ENCODE measurements at places on chromosomes 7 and 10.

- DNase-seq: no peak
These were observed 8.6 kb upstream of the CCDC7 start for GRCh38 chr10:32437334-32437733.

DNA sequence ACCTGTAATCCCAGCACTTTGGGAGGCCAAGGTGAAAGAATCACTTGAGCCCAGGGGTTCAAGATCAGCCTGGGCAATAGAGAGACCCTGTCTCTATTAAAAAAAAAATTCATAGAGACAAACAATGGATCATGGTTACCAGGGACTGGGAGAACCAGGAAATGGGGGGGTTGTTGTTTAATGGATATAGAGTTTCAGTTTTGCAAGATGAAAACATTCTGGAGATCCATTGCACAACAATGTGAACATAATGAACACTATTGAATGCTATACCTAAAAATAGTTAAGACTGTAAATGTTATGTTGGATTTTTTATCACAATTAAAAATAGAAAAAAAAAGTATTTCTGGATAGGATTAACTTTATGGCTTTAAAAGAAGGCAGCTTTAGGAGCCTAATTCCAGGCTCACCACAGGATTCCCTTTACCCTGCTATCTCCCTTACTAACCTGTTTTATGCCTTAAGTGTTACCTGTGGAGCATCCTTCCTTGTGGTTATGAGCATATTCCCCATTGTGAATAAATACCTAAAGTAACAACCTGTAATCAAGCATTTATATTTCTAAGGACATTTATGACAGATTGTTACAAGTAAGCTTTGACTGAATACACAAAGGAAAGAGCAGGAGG is 45.1 kb upstream of the SGCE start:
- DNase-seq: no peak

DNA sequence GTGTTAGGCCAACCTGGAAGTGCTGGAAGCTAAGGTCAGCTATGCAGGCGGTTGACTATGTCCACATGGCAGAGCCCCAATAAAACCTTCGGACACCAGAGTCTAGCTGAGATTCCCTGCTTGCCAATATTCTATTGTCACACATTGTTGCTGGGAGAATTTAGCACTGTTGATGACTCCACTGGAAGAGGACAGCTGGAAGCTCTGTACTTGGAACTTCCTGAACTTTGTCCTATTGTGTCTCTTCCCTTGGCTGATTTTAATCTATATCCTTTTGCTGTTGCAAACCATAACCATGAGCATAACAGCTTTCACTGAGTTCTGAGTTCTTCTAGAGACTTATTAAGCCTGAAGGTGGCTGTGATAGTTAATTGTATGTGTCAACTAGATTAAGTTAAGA is 12.0 kb downstream of the XRCC2 start:
- DNase-seq: no peak

GRCh38 chr10:19932806-19933371 is 116.7 kb downstream of the PLXDC2 start:
- DNase-seq: no peak

- DNase-seq: no peak
These were observed 1254.6 kb upstream of the CELF2 start for GRCh38 chr10:9762966-9763656.

DNA sequence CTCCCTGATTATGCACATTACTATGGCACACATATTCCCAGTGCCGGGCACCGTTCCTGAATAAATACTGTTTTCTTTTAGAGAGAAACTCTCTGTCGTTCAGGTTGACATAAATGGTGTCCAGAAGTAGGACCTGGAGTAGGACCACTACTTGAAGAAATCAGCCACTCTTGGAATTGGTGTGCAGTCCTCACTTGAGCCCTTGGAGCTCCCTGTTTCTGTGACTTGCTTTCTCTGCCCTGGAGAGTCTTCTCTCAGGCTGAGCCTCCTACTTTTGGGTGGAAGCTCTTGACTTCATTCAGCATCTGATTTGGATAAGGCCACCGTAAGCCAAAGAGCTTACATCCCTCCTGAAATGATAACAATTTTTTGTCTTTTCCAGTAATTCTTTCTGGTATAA is 29.7 kb upstream of the ANTXRL start:
- DNase-seq: no peak

GRCh38 chr10:123083811-123084210 is 52.0 kb upstream of the HMX3 start:
- DNase-seq: no peak

DNA sequence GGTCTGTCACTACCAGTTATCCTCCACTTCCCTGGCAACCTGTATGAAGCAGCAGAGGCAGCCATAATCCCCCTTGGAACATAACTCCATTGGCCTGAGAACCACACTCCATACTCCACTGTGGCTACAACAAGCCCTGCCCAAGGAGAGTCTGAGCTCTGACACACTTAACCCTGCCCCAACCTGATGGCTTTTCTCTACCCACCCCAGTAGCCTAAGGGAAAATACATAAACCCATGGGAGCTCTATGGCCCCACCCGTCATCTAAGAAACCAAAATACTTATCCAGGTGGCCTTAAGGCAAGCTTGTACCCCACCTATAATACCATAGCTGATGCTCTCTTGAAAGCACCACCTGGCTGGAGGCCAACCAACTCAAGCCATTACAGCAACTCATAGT is 324.8 kb upstream of the GLI3 start:
- no peak for DNase-seq

DNA sequence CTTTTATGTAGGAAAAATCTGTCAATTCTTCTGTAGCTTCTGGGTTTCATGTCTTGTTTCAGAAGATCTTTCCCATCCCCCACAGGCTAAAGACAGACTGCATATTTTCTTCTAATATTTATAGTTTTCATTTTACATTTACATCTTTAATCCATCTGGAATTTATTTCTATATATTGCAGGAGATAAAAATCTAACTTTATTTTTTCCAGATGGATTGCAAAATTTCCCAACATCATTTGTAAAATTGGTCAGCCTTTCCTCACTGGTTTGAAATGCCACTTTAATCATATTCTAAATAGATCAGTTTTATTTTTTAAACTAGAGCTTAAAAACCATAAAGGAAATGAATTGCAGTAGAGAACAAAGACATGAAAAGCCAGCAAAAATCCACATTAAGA is 46.9 kb downstream of the TMEM26 start:
- DNase-seq: no peak

DNA sequence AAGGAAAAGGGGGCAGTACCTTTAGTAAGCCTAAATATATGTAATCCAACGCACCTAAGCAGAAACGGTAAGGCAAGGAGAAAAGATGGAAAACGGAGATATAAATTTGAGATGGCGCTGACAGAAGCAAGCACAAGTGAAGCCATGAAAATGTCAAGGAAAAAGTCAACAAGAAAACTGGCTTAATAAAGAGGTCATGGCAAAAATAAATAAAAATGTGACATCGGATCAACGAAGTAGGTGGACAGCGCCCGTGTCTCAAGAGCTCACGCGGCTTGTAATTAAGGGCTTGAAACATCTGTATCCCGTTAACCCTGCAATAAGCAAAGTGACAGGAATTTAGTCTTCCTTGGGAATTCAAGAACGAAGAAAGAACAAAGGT is 611 bp downstream of the NDUFA5 start:
- DNase-seq: no peak

DNA sequence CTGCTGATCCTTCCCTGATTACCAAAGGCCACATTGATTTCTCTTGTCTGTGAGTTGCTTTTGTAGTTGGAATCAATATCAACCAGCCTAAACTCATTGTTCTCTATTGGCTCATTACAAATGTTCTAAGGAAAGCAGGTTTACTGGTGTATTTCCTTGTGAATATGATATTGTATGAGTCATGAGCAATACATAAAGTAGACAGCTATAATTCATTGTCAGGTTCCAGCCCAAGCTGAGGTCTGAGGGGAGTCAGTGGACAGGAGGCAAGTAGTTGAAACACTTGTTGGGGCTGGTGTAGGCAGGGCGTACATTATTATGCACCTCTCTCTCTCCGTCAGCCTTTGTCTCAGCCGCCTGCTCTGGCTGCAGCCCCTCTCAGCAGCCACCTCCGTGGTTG is 451.7 kb downstream of the IPMK start:
- DNase-seq: no peak
